ENCODE measurements at places on chromosomes 1 and 21. TPM values are rescaled to one million over a fixed set of nuclear protein-coding genes. Genes with fewer than 3 reads are reported as not detected.

- DNase-seq, result no peak
- no peaks in the 10 kb centered on the region for H3K4me1 ChIP-seq
- H3K27me3 ChIP-seq, result no peaks in the 10 kb centered on the region
- no peak overlapping the region for H3K27ac ChIP-seq
Observed at GRCh38 chr1:160569806-160570205, 9.5 kb downstream of the CD84 start.

DNA sequence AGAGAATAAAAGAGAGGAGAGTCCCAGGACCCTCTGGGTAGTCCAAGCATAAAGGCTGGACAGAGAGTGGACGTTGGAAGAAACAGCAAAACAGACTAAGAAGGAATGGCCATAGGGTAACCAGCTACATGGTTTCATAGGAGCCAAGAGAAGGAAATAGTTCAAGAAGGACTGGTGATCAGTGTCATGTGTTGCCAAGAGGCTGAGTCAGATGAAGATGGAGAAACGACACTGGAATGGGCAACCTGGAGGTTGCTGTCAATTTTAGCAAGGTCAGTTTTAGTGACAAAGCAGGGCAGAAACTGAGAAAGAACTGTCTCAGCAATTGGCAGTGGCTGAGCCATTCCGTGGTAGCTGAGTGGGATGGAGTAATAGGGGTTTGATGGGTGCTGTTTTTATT lies 41.4 kb downstream of the HMGB4 start:
- no peak for DNase-seq
- no peaks in the 10 kb centered on the region for H3K4me1 ChIP-seq
- H3K36me3 ChIP-seq, result no peaks in the 10 kb centered on the region
- H3K4me3 ChIP-seq, result no peak overlapping the region
- H3K27ac ChIP-seq, result no peak overlapping the region
- no peaks in the 10 kb centered on the region for H3K27me3 ChIP-seq

DNA sequence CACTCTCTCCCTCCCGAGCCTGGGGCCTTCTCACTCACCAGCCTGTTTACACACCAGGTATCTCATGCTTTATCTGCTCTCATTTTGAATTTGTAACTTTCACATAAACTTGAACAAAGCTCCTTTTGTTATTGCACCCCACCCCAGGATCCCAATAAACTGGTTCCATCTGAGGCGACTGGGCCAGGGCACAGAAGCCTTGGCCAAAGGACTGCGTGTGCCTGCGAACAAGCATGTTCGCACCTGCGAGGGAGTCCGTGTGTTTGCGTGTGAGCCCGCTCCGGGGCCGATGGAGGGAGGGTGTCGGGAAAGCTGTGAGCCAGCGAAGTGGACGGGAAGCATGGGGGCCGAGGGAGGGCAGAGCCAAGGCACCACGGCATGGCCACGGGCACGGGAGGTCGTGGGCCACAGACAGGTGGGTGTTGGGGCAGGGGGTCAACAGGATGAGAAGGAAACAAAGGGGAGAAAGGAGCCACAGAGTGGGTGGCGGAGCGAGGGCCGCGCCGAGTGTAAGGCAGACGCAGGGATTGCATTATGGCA lies 98.8 kb downstream of the CASZ1 start:
- no peaks in the 10 kb centered on the region for H3K4me1 ChIP-seq
- no peak overlapping the region for H3K4me3 ChIP-seq
- H3K27me3 ChIP-seq, result peaks cover 2% of the 10 kb centered on the region
- H3K27ac ChIP-seq, result no peak overlapping the region
- no peak for DNase-seq

- peak; percentile 19 for DNase-seq
- H3K36me3 ChIP-seq, result no peaks in the 10 kb centered on the region
- H3K4me1 ChIP-seq, result peaks cover 5% of the 10 kb centered on the region
- H3K4me3 ChIP-seq, result no peak overlapping the region
Observed at GRCh38 chr1:92968138-92969032, 7.1 kb upstream of the DIPK1A start.

DNA sequence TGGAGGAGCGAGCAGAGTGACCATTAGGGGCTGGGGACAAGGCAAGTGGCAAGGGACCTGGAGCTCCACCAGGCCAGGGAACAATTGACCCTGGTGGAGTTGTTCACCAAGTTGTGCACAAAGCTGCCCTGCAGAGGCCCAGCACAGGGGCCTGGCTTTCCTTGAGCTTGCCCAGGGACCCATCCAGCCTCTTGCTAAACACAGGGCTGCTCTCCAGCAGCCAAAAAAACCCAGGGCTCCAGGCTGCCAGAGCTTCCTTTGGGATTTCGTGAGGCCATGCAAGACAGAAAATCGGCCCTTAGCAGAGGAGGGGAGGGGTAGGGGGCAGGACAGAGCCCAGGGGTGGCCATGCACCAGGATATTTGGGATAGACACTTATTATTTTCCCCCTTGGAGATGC lies 32.6 kb downstream of the LRP8 start:
- H3K36me3 ChIP-seq, result no peaks in the 10 kb centered on the region
- no peak for DNase-seq
- no peaks in the 10 kb centered on the region for H3K27me3 ChIP-seq
- no peak overlapping the region for H3K4me3 ChIP-seq
- H3K4me1 ChIP-seq, result peaks cover 24% of the 10 kb centered on the region

GRCh38 chr1:19071674-19072281 lies 115.3 kb upstream of the IFFO2 start:
- H3K27ac ChIP-seq, result no peak overlapping the region
- no peak for DNase-seq
- H3K27me3 ChIP-seq, result no peaks in the 10 kb centered on the region
- H3K4me1 ChIP-seq, result no peaks in the 10 kb centered on the region

The ITPKB gene
- total RNA-seq, result 37.2 TPM

The KCTD3 gene
- total RNA-seq, result 31.1 TPM

Data from endothelial cell of umbilical vein (primary cell).